ENCODE measurements at places on chromosomes 5 and 9. TPM values are rescaled to one million over a fixed set of nuclear protein-coding genes. Genes with fewer than 3 reads are reported as not detected.

DNA sequence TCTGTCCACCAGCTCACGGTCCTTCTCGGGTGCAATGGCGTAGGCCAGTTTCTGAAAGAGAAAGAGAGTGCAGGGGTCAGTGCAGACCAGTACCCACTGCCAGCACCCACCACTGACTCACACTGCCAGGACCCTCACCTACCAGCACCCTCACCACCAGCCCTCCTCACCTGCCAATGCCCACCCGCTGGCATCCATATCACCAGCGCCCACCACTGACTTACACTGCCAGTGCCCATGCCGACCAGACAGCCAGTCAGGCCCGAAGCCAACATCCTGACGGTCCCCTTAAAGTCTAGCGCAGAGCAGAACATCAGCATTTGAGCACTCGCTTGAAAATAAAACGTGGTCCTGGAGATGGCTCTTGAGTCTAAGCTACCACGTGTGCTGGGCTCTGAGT is 44.3 kb downstream of the SLC6A3 start:
- no peak for DNase-seq

- no peak for DNase-seq
Measured at GRCh38 chr9:1658661-1659362, 356.3 kb upstream of the SMARCA2 start.

DNA sequence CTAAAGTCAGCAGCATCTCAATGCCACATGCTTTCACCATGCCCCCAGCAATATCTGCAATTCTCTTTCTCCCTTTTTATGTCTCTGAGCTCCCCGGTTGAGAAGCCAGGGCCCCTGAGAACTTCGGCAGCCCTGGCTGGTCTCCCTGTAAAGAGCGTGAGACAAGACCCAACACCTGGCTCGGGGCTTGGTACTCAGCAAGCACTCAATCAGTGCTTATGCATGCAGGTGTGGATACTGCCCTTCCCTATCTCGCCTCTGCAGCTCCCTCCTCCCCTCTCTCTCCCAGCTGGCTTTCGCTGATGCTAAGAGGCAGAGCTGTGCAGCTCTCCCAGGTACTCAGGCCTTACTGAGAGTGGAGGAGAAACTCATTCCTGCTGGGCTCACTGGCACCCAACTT is 41.7 kb upstream of the AKNA start:
- DNase-seq: no peak

DMRT3 gene
- total RNA-seq: not detected

GRCh38 chr5:150066901-150067396 is 19.4 kb downstream of the CSF1R start:
- no peak for DNase-seq

GRAMD2B gene
- 0.31 TPM for total RNA-seq

SGCD gene
- total RNA-seq: not detected

PCDHGB6 gene
- not detected for total RNA-seq
